Fibroblast of the aortic adventitia (primary cell): ENCODE measurements at places on chromosomes 2 and 18.
A peak's percentile ranks its signal among the peaks of the same experiment; 100 is the strongest.

- DNase-seq, result no peak
Observed at GRCh38 chr2:65658881-65659280, 226.5 kb upstream of the SPRED2 start.

DNA sequence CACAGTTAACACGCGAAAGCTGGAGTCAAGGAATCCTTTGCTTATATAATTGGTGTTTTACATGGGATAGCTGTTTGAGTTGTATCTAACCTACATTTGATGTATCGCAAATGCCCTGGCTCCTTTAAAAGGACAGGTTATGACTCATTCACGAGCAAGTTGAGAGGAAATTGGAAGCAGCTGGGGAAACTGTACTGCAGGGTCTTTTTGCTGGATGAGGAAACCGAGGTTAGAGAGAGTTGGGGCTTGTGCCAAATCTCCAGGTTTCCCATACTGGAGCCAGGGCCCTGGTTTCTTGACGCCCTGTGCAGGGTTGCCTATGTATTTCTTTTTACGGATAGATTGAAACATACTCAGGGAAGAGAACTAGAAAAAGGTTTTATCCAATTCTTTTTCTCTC, 60.0 kb upstream of the SPTBN1 start:
- peak; percentile 69 for DNase-seq

DNA sequence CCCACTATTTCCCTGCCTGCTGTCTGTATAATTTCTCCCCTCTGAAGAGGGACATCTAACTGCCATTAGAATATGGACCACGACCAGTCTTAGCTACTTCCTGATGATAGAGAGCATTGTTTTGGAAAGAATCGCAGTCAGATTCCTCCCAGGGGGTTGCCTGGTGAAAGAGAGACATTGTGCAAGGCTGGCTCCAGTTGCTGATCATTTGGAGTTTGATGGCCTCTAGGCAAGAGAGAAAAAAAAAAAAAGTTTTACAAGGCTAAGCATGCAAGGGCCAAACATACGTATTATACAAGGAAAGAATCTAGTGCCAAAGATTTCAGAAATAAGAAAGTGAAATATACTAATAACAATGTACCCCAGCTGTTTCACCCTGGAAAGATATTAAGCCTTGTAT, 182.2 kb downstream of the CMPK2 start:
- no peak for DNase-seq

GRCh38 chr2:239928391-239929350, 96.5 kb downstream of the NDUFA10 start:
- no peak for DNase-seq

DNA sequence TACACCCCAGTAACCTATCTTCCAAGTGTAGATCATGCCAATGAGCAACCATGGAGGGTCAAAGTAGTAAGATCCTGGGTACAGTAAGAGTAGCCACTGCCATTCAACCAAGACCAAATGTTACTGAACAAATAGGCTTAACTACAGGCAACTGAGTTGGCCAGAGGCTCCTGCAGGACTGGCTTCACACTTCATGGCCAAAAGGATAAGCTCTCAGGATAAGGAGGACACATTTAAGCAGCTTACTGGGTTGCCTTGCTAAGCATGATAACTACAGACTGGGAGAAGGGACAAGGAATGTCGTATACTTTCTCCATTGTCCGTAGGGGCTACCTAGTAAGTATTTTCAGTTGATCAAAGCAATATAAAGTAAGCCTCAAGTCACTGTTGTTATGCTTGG, 174.7 kb downstream of the INO80D start:
- no peak for DNase-seq

DNA sequence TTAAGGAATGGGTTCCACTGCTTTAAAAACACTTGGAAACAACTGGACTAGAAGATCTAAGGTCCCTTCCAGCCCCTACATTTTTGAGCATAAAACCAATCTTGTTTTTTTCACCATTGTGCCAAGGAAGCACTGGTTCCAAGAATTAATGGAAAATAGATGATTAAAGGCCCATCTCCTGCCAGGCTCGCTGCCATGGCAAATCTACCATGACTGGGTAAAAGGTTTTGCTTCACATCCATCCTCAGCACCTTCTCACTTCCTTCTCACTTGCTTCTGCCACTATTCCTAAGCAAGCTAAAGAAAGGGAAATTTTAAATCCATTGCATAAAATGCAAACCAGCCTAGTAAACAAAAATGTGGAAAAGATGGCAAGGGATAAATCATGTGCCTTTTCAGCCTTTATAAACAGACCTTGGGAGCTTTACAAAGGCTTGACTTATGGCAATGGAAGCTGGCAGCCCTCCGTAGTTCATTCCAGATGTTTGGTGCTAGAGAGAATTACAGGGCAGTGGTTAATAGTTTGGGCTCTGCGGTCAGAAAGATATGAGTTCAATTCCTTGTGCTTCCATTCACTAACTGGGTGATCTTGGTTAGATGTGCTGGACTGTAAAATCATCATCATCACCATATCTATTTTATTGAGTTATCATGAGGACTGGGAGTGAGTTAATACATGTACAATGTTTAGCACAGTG, 27.0 kb upstream of the ST3GAL5 start:
- DNase-seq, result peak; percentile 56

DNA sequence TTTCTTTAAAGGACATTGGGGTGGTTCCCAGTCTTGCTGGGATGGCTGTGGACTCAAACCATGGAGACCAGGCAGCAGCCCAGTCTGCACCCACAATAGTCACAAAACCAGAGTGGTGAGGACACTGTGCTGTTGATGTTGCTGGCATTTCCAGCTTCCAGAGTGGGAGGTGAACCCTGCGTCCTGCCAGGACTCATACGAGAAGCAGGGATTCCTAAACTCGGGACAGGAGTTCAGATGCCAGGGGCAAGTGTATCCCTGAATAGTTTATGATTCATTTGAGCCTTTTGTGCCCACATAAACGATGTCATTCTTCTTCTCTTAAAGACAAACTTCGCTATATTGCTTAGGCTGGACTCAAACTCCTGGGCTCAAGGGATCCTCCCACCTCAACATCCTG, 62.8 kb downstream of the TCF7L1 start:
- no peak for DNase-seq

GRCh38 chr2:45683292-45683691, 31.8 kb downstream of the PRKCE start:
- no peak for DNase-seq

GRCh38 chr2:190352668-190353536, 9.5 kb downstream of the INPP1 start:
- DNase-seq, result peak; percentile 40

DNA sequence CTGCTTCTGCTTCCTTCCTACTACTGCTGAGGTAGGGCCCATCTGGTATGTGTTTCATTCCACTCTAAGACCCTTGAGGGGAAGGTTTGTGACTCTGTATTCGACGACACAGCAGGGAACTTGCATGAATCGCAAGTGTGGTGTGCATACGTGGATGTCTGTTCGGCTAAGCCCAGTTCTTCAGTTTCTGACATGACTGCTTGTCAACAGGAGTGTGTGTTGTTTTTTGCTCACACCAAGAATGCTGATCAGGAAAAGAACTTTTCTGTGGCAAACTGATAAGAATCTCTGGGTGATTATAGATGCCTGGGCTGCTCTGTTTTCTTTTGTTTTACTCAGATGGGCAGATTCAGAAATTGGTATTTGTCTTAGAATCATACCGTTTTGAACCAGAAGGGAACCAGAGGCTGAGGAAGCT, 22.0 kb downstream of the TNFRSF11A start:
- DNase-seq, result no peak

DNA sequence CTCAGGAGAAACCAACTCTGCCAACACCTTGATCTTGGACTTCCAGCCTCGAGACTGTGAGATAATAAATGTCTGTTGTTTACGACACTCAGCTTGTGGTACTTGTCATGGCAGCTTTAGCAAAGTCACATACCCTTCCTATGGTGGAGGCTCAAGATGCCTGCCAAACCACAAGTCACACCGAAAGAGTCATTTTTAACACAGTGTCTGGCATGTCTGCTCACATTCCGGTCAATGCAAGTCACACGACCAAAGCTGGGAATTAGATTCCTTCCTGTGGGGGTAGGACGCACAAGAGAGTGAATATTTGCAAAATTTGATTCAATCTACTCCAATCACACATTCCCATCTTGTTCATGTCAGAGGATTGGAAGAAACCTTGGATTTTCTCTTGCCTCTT, 24.6 kb downstream of the KCNE4 start:
- DNase-seq, result peak; percentile 69

DNA sequence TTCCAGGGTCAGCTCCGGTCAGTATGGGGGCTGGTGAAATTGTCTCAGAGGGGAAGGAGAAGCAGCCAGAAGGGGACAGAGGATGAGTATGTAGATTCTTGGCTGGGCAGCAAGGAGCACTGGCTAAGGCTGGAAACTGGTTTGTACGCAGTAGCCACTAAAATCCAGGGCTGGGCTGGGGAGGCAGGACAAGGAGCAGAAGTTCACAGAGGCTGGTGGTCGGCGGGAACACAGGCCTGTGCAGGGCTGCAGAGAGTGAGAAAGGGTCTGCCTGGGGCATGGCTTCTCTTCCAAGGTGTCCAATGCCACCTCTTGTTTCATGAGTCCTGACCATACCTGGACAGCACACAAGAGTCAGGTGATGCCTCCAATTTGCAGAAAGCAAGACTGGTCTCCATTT, 94.4 kb upstream of the HDAC4 start:
- no peak for DNase-seq

DNA sequence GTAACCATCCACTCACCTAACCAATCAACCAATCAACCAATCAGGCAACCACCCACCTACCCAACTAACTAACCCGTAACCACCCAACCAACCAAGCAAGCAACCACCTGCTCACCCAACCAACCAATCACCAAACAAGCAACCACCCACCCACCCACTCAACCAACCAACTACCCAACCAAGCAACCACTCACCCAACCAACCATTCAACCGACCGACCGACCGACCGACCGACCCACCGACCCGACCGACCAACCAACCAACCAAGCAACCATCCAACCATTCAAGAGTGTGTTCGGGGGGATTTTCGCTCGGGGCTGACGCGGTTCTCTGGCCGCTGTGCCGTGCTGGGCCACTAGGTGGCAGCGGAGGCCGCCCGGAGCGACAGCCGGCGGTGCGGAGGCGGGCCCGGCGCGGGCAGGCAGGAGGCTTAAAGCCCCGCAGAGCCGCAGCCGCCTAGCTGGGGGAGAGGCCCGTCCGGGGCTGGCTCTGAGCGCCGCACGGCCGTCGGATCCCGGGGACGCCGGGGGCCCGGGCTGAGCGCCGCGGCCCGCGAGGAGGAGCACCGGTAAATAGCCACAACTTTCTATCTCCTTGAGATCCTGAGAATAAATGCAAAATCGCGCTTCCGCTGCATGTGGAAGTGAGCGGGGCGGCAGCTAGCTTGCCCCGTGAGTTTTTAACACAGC, at the start of gene MC5R:
Gene MC5R, plus strand, starts transcription at position 443 of the 689 bp plus-strand sequence. CDS start 1,617 bp downstream, outside the sequence.
- DNase-seq, result peak; percentile 27

DNA sequence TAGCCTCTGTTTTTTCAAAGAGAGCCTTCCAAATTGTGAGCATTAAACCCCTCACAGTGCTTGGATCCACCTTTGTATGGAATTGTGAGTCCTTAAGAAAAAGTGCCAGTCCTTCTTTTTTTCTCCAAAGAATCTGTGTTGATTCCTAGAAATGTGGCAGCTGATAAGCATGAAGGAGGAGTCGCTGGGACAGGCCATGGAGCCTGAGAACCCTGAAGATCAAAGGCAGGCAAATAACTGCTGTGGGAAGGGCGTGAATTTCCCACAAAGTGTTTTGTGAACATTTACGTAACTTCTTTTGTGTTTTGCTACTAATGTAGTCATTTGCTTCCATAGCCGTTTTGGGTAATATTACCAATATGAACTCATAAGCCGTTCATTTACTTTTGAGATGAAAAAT, 27.7 kb upstream of the CHMP1B start:
- no peak for DNase-seq

DNA sequence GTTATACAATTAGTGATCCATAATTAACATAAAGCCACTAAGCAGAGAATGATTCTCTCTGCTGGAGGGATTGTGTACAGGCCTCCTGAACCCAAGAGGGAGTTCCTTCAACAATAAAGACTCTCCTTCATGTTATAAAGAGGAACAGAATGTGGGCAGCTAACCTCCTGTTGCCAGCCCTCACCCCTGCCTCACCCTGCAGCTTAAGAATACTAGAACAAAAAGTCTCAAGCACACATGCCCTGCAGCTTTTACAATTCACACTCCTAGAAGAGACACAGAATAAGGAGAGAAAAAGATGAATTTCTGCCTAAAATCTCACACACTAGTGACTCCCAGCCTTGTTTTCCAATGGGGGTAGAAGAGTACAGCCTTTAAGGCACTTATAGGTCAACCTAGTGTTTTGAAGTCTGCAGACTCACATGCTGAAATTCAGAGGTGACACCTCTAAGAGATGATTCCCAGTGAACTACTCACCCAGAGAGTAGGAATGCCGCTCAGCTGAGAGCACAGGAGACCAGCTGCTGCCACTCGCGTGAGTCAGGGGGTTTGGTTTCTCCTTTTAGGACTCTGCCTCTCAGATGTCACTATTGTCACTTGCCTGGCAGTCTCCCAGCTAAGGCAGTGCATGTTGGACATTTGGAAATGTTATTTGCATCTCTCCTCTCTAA, 32.5 kb upstream of the IL1RL1 start:
- DNase-seq, result no peak

- DNase-seq, result no peak
Observed at GRCh38 chr2:203805486-203805838, 62.1 kb upstream of the CTLA4 start.

DNA sequence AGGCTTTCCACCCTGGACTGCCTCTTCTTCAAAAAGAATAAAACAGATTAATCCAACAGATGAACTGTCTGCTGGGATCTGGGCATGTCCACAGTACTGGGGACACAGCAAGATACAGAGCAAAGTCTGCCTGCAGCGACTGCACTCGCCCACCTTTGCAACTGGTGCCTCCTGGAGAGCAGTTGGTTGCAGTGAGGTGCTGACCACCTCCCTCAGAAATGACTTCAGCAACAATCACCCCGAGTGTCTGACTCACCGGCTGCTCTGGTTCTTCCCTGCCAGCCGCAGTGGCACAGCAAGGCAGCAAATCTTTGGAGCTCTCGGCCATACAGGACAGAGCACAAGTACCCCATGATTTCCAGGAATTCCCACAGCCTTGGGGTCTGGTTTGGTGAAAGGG, 179.7 kb downstream of the ANAPC1 start:
- peak; percentile 47 for DNase-seq

GRCh38 chr2:205689820-205690219, 7.5 kb downstream of the NRP2 start:
- DNase-seq, result no peak

- no peak for DNase-seq
Observed at GRCh38 chr18:29172756-29173067, 995.8 kb upstream of the CDH2 start.

GRCh38 chr2:216354306-216354705, 18.0 kb downstream of the MARCHF4 start:
- peak; percentile 37 for DNase-seq

GRCh38 chr18:79510046-79510685, 114.4 kb downstream of the NFATC1 start:
- no peak for DNase-seq

DNA sequence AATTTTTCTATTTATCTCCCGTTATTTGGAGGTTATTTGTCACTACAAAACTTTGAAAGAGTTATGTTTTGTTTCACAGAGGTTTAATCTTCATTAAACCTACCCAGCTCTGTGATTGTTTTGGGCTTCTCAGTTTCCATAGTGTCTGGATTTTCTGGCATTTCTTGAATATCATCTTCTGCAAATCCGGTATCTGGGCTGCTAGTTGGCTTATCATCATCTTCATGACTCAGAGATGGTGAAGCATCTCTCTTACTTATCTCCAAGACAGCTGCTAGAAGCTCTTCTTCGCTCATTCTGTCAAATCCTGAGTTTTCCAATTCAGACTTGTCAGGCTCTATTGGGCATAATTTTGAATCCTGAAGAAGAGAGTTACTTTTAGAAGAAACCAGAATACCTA, 55.6 kb downstream of the VIL1 start:
- DNase-seq, result no peak
